ENCODE measurements at places on chromosomes 11 and 22.

DNA sequence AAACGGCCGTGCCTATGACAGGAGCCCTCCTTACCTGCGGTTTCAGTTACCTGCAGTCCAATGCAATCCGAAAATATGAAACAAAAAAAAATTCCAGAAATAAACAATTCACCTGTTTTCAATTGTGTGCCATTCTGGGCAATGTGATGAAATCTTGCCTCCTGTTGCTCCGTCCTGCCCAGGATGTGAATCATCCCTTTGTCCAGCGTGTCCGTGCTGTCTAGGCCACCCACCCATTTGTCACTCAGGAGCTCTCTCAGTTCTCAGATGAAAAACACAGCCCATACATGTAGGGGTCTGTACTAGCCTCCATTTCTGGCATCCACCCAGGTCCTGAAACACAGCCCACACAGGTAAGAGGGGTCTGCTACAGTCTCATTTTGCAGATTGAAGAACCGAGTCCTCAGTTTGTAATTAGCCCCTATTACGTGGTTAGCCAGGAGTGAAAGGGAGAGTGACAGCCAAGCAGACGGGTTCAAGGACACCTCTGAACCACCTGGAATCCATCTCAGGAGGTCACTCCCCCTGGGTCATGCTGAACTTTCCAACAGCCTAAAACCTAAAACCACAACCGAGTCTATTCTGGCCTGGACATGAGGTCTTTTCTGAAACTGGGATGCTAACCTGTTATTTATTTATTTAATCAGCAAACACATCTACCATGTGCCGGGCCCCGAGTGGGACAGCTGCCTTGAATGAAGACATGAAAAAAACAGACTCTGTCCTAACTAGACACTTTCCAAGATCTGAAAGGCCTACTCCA lies 317.2 kb downstream of the SHANK2 start:
- no peak for DNase-seq

GRCh38 chr11:47249378-47249715 lies 733 bp upstream of the ACP2 start:
- DNase-seq = no peak

DNA sequence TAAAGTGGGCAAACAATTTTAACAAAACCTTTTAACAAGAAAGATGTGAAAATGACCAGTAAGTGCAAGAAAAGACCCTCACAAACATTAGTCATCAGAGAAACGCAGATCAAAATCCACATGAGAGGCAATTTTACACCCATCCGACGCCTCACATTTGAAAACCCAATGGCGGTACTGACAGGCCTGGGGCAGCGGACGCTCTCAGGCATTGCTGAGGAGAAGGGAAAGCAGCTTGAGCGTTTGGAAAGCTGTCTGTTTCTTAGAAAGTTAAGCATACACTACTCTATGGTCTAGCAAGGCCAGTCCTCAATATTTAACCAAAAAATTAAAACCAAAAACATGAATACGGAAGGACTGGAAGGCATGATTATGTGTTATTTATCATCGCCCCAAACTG lies 2.0 kb upstream of the KRTAP5-8 start:
- DNase-seq = no peak

DNA sequence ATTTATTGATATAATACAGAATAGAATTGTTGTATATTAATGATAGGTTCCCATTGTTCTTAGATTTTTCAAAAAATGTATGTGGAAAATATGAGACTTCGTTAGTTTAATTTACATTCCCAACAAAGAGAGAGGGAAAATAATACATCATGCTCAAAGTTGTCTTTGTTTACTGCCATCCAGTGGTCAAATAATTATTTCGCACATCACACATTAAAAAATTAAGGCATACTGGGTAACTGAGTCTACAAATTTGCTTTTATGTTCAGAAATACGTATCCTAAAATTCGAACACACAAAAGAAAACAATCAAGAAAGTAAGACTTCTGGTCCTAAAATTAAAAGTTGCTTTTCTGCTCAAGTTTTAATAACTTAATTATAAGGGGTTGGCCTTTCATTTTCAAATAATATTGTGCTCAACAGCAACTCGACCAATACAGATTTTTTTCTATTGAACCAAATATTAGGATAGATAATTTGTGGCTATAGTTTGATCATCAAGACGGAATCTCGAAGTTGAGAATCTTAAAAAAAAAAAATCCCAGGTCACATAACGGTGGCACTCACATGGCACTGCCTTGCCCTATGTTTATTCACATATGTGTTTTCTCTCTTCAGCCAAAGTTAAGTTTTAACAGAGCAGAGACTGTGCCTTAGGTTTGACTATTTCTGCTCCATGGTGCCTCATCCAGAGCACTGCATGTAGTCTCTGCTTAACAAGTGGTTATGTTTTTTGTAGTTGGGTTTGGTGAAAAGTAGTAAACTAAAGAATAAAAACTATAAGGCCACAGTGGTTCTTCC lies 12.3 kb downstream of the PDGFD start:
- no peak for DNase-seq

- DNase-seq = no peak
Measured at GRCh38 chr11:122393209-122393860, 262.2 kb upstream of the UBASH3B start.

DNA sequence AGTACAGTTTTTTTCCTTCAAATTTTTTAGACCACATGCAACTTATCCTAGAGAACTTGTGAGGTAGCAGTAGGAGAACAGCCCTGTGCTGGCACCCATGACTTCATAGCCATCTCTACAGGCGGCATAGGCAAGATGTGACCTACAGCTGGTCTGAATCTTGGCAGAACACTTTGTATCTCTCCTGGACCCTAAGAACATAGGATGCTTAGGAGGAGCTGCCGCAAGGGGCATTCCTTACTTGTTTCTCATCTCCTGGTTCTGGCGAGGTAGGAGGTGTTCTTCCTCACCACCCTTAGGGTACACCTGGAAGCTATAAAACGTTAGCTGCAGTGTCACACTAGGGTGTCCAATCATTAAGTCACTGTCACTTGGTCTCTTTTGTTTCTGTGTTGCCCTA lies 16.4 kb downstream of the CWC15 start:
- no peak for DNase-seq

DNA sequence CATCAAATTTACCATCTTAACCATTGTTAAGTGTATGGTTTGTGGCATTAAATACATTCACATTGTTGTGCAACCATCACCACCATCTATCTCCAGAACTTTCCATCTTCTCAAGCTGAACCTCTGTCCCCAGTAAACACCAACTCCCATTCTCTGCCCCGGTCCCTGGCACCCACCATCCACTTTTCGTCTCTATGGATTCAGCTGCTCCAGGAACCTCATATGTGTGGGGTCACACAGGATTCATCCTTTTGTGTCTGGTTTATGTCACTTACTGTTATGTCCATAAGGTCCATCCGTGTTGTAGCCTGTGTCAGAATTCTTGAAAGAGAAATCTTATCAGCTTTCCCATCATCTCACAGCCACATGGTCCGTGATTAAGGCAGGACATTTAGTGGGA lies 16.3 kb downstream of the TSPAN32 start:
- no peak for DNase-seq

DNA sequence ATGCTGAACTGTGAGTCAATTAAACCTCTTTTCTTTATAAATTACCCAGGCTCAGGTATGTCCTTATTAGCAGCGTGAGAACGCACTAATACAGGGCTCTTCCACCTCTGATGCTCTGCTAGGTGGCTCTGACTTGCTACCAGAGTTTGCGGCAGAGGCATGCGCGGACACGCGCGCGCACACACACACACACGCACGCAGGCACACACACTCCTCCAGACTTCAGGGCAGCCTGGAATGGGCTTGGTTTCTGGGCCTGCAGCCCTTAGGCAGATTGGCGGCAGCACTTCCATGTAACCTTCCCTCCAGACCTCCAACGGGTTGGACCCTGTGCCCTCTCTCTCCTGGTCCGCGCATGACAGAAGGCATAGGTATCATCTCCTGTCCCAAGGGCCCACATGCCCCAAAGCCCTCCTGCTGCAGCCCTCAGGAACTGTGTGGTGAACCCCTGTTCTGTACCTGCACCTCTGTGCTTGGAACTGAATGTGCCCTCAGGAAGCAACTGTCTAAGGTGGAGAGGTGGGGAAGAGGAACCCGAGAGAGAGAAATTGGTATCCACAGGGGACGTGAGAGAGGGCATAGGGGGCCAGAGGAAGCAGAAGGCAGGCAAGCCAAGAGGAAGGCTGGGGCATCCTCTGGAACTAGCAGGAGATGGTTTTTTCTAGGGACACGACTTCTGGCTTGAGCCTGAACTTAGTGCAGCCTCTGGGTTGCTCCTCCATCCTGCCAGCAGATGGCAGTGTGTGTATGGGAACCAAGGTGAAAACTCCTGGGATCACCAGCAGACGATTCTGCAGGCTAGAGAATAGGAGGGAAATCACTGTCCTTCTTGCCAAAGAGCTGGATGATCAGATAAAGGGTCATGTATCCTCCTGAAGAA lies 23.4 kb upstream of the RIC3 start:
- peak; percentile 10 for DNase-seq

DNA sequence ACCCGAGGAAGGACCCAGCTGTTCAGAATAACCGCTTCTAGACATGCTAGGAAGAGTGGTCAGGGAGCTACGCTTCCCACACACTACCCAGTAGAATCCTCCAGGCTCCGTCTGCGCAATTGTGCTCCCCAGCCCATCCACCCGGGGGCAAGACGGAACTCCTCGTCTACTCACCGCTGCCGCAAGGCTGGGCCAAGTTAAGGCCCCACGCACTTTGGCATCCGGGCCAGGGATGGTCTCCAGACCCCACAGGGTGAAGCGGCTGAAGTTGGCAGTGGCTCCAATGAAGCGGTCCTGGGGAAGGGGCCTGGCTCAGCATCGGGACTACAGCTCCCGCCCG lies 757 bp downstream of the RNASEH2C start:
- no peak for DNase-seq

- DNase-seq = no peak
Measured at GRCh38 chr11:69111624-69112542, 43.9 kb upstream of the SMIM38 start.

Measured in epithelial cell of proximal tubule (primary cell).